ENCODE measurements at places on chromosomes 12 and 14. TPM values are rescaled to one million over a fixed set of nuclear protein-coding genes. Genes with fewer than 3 reads are reported as not detected.

DNA sequence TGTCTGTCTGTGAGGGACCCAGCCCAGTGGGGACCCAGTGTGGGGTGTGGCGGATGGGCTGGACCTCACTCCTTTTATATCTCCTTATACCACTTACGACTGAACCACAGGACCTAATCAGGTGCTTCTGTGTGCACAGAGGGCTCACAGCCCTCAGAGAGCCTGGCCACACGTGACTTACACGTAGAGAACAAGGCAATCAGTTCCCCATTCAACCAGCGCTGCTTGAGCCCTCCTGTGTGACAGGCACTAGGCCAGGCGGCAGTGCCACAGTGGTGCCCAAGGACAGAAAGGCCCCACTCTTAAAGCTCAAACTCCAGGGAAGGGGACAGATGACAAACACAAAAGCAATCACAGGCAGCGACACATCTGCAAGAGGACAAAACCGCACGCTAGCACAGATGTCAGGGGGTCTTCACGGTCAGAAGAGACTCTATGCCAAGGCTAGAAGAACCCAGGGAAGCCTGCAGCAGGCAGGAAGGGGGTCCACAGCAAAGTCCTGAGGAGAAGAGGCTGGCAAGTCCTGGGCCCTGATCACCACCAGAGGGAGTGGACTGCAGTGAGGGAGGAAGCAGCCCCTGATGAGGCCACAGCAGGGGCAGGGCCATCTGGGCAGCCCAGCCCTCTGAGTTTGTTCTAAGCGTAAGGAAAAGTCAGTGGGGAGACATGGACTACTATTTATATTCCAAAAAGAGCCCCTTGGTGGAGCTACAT lies 39.3 kb downstream of the SETD3 start:
- DNase-seq, result no peak

GRCh38 chr14:35369701-35370191 lies 34.8 kb downstream of the NFKBIA start:
- no peak for DNase-seq

GRCh38 chr14:31994391-31995033 lies 82.6 kb upstream of the ARHGAP5 start:
- no peak for DNase-seq

DNA sequence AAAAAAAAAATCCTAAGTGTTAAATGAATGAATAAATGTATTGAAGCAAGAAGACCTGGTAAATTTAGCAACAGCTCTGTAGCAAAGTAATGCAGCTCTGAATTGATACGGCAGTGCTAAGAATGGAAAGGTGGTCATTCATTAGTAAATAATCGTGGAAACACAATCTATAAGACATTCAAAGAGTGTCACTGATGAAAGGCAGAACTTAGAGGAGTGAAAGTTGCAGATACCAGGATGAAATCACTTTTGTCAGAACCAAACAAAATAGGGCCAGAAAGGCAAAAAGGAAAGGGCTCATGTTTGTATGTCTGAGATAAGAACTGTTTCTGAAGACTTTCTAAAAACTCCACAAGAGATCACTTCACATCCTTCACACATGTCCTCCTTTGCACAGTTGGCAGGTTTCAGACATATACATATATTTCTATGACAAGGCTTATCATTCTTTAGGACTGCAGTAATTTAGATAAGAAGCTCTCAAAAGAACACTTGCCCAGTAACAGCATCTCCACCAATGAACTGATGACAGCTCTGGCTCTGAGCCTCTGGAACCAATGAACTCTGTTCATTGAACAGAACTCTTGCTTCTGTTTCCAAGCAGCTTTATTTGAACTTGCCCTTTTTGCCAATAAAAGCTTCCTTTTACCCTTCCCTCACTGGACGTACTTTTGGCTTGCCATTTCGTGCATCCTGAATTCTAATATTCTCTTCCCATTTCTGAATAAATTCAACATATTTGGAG lies 4.2 kb upstream of the LRR1 start:
- no peak for DNase-seq

GRCh38 chr12:103994235-103994634 lies 28.6 kb downstream of the TDG start:
- no peak for DNase-seq

- no peak for DNase-seq
Observed at GRCh38 chr12:93142881-93143280, 213.8 kb upstream of the EEA1 start.

DNA sequence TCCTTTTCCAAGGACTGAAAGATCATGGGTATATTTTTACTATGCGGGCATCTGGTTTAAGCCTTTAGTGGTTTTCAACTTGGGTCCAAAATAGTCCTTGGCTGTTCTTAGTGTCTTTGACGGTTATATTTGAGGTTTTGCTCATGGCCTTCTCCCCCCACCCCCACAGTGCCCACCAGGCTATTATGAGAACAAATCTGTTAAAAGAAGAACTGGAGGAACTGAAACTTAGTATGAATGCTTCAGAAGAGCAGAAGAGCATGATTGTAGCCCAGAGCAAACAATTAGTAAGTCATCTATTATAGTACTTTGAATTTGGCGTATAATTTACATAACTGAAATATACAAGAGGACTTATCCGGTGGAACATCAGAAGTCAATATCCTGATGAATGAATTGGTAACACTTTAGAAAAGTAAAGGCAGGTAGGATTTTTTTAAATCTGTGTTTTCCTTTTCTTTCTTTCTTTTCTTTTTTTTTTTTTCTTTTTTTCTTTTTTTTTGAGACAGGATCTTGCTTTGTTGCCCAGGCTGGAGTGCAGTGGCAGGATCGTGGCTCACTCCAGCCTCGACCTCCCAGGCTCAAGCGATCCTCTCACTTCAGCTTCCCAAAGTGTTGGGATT lies 71.8 kb upstream of the BCAT1 start:
- DNase-seq, result no peak

- DNase-seq, result no peak
Observed at GRCh38 chr14:23385244-23385641, 8.4 kb downstream of the CMTM5 start.

GRCh38 chr14:64736271-64737169 lies 32.3 kb downstream of the PLEKHG3 start:
- DNase-seq, result peak; percentile 53

DNA sequence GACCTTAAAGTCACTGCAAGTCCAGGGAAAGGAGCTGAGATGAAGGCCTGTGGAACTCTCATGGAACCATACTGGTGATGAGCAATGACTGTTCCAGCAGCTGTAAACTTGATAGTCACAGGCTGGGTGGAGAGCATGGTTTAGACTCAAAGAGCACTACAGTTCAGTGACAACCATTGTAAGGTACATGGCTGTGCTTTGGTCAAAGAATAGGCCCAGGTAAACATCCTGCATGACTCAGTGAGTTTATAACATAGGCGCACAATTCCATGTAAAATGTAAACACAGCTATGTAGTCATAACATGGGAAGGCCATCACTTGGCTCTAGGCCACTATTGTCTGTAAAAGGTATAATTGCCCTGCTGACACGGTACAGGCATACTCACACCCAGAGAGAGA lies 119.3 kb upstream of the FSCB start:
- no peak for DNase-seq

- peak; percentile 81 for DNase-seq
Observed at GRCh38 chr12:6563448-6564050, 4.5 kb downstream of the NOP2 start.

DNA sequence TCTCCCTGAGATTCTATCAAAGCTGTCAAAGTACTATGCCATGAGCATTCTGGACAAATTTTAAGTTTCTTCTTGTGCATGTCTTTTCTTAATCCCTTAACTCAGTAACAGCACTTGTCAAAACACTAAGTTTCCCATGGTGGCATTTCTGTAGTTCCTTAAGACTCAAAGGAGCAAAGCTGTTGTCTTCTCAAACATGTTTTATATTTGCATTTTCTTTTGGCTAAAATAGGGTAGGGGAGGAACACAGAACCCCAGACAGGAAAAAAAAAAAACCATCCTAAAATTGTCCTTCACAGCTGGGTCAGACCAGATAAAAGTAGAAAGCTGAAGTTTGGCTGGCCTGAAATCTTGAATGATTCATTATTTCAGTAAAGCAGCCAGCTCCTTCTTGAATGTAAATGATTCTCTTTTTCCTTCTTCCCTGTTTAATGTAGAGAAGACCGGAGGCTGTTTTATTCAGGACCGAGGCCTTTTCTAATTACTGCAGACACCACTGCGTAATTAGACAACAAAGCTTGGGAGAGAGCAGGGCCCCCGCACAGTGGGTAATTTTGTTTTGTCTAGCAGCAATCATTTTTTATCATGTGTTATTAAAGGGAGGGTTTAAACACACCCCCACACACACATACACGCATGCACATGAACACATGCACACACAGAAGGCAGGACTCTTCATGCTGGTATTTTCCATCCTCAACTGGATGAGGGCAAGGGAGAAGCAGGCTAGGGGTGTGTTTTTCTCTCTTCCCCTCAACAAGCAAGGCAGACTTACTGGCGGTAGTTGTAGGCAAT lies 51.0 kb downstream of the PAH start:
- DNase-seq, result no peak

GRCh38 chr14:105028251-105028927 lies 7.5 kb upstream of the CDCA4 start:
- DNase-seq, result no peak

DNA sequence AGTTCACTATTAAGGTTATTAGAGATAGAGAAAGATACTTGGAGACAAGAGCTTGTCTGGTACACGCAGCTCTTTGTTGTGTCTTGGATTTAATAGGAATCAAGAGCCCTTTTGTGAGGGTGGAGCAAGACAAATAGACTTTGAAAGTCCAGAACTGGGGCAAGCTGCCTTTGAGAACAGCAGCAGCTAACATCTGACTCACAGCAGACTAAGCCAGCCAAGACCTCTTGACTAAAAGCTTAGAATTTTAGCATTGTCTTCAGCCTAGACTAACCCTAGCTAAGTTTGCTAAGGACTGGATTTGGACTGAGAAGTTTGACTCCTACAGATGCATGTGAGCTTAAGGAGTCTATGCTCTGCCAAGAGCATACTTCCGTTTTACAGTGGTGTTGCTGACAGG lies 201.9 kb upstream of the RBM19 start:
- no peak for DNase-seq

DNA sequence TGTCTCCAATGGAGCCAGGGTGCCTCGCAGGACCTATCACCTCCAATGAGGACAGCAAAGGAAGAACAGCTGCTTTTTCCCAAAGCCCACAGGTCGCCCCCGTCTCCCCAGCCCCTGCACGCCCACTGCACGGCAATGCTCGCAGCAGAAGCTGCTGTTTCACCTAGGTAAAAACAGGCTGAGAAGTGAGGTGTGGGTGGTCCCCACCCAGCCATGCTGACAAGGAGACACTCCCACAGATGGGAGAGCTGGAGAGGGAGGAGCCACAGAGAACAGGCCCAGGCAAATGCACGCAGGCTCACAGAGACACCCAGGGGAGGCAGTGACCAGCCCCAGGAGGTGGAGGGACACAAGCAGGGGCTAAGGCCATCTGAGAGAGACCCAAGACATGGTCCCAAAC lies 10.4 kb downstream of the CFAP73 start:
- no peak for DNase-seq

GRCh38 chr12:25924491-25925001 lies 33.9 kb upstream of the RASSF8 start:
- no peak for DNase-seq

DNA sequence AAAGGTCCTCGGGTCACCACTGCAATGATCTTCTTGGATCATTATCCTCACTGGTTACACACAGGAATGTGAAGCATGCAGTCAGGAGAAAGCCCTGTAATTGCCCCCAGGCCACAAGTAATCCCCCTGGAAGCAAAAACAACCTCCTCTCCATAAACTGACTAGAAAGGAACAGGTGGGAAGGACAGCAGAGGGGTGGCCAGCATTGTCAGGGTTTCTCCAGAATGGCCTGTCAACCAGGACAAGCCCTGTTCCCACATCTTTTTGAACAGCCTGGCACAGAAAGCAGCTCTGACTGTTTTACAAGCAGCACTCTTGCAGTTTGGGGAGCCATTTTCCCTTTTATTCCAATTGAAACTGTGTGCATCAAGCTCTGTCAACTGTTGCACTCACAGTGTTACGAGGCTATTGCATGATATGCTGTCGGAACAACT lies 36.1 kb downstream of the TMCC3 start:
- no peak for DNase-seq

DNA sequence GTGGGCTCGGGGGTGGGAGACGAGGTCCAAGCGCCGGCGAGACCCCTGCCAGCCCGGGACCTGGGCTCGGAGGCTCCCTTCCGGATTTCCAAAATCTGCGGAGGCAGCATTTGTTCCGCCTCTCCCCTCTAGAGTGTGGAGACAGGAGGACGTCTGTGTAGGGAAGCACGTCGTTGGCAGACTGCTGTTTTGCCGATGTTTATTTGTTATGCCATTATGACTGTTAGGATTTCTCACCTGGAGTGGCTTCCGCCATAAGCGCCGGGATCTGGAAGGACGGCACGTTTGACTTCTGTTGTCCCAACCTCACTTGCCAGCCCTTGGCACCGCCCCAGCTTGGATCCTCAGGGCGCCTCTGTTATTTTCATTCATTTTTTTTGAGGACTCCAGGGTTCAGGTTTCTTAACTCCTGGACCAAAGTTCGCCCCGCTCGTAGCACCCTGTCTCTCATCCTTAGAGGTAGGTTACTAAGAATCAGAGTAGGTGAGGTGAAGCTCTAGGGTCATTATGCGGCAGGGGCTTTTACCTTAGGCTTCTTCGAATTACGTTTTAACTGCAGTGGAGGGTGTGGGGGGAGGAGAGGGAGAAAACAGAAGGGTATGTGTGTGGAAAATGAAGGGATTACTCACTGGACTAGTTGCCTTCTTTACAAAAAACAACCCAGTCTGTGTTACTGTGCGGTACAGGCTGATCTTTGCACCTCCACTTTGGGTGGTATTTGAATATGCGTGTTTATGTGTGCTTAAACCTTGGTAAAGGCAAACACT lies 547 bp upstream of the PYGL start:
- peak; percentile 83 for DNase-seq

GRCh38 chr14:55915456-55915855 lies 202.8 kb upstream of the PELI2 start:
- DNase-seq, result no peak

GRCh38 chr14:88143810-88144209 lies 138.9 kb downstream of the GPR65 start:
- DNase-seq, result no peak

- no peak for DNase-seq
Observed at GRCh38 chr12:81245907-81246570, 168.2 kb downstream of the ACSS3 start.

- DNase-seq, result no peak
Observed at GRCh38 chr12:65593239-65593701, 231.0 kb upstream of the HMGA2 start.

Gene SYNE3
- 12.4 TPM for total RNA-seq

Gene TRAF3
- total RNA-seq, result 11.4 TPM

Gene SLC35E3
- 7.2 TPM for total RNA-seq

Gene SERPINA3
- 241 TPM for total RNA-seq

Gene PTPN6
- 12.1 TPM for total RNA-seq

Gene ITPK1
- total RNA-seq, result 128 TPM

Gene C12orf54
- not detected for total RNA-seq

Gene MNAT1
- 29.1 TPM for total RNA-seq

Gene RNASE7
- total RNA-seq, result not detected

Gene CYP46A1
- 7.6 TPM for total RNA-seq

Gene KIF5A
- 0.24 TPM for total RNA-seq
